ENCODE measurements at places on chromosomes 4 and X.

- no peak for DNase-seq
These were observed 26.4 kb downstream of the NOP14 start for GRCh38 chr4:2936773-2937145.

GRCh38 chr4:17957688-17958087, 63.9 kb downstream of the LCORL start:
- no peak for DNase-seq

- no peak for DNase-seq
These were observed 118.3 kb upstream of the ETNPPL start for GRCh38 chr4:108881190-108881589.

DNA sequence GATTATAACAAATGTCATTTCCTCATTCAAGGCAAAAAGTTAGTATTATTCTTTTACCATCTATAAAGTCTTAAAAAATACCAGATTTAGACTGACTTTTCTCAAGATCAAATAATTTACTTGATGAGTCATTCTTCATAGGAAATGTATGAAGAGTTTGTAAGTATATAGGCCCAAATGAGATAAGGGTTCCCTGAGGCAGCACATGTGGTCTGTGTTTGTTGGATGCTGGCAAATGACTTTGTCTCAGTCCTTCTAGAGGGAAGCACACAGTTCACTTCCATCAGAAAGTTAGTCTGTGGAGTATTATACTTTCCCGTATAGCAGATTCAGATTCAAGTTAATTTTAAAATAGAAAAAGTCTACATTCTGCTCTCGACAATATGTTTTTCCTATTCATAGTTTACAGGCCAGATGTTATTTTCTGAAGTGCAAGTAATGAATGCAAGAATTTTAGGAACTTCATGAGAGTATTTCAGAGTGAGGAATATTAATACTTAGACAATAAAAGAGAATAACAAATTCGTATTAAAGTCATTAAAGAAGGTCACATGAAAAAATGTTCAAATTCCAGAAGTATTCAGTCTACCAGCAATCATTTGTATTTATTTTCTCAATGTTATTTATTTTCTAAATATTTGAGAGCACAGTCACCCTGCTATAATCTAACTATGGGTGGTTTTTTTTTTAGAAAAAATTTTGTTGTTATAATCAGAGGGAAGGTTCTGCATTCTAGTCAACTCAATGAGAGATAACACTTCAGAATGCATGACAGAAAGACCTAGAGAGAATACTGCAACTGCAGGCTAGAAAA, 601.8 kb upstream of the ZFP42 start:
- DNase-seq, result no peak

- DNase-seq, result no peak
These were observed 61.2 kb downstream of the FAM53A start for GRCh38 chr4:1622956-1623355.
